SK-N-SH treated with all-trans-retinoic acid at 6 μM for 48 hours (cell line): ENCODE measurements at places on chromosomes 7 and 10.

DNA sequence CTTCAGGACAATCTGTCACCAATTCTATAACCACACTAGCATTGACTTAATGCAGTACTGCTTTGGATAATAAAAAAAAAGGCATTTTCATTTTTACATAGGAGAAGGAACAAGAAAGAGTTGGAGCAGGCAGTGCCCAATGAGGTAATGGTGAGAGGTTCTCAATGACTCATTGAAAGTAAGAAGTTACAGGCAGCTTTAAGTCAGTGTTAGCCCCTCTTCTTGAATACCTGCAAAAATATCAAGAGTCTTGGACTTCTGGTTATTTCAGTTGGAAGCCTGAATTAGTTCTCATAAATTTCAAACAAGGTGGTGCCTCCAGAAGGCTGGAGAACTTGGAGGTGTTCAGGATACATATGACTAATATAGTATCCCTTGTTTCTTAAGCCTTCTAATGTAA, 422.5 kb downstream of the HTR7 start:
- no peak for ATAC-seq

- peak; percentile 66; the same call in 2 of the 3 replicates for ATAC-seq
Observed at GRCh38 chr7:42745357-42746059, 166.4 kb downstream of the C7orf25 start.

- no peak for ATAC-seq
Observed at GRCh38 chr7:16007911-16008310, 321.4 kb upstream of the MEOX2 start.

GRCh38 chr10:75860009-75860408, 428.6 kb downstream of the LRMDA start:
- ATAC-seq: no peak

- ATAC-seq: no peak
Observed at GRCh38 chr10:90451283-90451682, 406.6 kb downstream of the HTR7 start.

DNA sequence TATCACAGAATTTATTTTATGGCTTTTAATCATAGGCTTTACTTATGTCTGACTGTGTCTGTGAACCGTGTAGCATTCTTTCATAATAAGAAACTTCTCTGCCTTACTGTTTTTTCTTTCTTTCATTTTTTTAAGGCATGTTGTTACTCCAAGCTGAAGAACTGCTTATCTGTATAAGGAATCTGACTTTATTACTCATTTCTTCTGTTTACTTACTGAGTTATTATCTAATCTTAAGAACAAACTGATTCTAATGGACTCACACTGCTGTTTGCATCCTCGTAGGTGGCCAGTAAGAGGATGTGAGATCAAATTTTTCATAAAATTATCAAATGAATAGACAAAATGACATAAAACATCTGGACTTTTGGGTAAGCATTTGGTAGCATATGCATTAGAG, 54.7 kb upstream of the DNAJC1 start:
- no peak for ATAC-seq

DNA sequence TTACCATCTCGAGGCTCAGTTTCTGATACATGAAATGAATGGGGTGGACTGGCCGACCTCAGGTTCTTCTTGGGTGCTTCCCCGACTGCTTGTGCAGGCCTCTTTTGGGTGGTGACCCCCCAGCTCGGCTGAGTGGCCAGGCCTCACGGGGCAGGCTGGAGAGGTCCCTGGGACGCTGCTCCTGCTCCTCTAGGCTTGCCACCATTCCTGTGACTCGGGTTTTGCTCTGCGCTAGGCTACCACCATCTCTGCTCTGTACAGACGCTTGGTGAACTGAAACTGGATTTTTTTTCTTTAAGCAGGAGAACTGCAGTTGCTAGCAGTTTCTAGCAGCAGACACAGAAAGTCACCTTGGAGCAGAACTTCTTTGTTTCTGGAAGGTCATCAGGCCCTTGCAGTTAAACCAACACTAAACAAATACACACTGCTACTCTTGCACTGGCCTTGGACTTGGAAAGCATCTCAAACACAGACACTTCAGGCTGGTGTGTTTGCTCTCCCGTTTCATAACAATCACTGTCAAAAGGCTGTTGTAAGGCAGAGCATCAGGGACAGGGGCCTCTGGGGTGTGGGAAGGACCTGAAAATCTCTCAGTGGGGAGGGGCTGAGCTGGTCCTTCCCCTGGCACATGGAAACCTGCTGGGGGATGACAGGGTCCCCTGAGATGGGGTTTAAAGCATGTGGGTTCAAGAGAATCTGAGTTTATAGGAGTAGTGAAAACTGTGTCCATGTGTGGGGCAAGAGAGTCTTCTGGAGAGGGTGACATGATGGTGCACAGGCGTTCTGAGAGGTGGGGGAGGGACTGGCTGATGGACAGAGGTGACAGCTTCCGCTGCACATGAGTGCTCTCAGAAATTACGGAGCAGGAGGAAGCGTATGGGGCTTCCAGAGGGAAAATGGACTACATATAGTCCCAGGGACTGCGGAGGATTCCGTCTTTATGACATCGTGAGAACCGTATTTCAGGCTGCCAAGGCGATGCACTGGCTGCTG, 35.0 kb upstream of the GIMAP8 start:
- no peak for ATAC-seq

- no peak for ATAC-seq
Observed at GRCh38 chr7:19401461-19401860, 256.2 kb upstream of the FERD3L start.

GRCh38 chr10:44929356-44930255, 18.5 kb downstream of the TMEM72 start:
- ATAC-seq: no peak

DNA sequence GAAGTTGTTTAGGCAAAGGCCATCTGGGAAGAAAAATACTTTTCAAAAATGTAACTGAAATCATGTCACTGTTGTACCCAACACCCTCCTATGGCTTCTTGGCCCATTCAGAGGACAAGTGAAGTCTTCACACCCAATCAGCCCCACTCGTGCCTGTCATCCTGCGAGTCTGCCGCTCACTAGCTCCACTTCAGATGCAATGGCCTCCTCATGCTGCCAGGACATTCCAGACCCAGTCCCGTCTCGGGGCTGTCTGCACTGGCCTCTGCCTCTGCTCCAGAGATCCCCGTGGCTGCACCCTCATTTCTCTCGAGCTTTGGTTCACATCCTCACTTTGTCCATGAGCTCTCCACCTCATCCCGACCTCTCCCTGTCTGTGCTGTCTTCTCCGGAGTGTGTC, 227.1 kb downstream of the KCNMA1 start:
- ATAC-seq: no peak

DNA sequence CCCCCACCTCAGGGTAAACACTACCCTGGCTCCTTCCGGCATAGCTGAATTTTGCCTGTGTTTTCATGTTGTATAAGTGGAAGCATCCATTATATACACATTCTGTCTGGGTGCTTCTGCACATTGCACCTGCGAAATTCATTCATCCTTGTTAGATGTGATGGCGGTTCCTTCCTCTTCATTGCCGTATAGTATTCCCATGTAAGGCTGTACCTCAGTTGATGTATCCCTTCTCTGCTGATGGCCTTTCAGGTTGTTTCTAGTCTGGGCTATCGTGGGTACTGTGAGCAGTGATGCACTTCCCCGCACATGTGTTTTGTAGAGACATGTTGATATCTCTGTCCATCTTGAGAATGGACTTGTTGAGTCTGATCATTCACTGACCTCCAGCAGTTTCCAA, 28.9 kb downstream of the ELFN1 start:
- no peak for ATAC-seq

GRCh38 chr10:26805567-26806245, 55.1 kb downstream of the ABI1 start:
- peak; percentile 80; the same call in 2 of the 3 replicates for ATAC-seq

- ATAC-seq: no peak
Observed at GRCh38 chr10:62087329-62087728, 181.3 kb downstream of the RTKN2 start.

DNA sequence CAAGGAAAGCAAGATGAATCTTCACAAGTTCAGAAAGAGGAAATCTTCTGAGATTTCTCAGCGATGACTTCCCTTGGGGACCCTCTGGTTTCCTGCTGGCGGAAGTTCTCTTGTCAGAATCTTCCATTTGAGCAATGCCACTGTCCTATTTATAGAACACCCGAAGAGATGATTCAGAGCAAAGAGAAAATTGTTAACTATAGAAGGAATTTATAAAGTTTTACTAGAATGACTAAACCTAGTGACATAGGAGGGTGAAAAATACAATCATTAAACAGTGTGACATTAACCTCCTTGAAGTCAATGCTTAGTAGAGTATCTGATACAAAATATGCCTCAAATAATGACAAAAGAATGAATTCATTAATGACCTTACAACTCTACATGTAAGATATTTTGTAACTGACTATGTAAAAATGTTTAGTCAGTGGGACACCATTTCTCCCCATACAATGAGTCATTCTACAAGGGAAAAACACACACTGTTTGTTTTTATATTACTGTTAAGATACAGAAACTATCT, 206.5 kb upstream of the CNTNAP2 start:
- no peak for ATAC-seq

- no peak for ATAC-seq
Observed at GRCh38 chr10:112880633-112881530, 69.2 kb upstream of the TCF7L2 start.

- no peak for ATAC-seq
Observed at GRCh38 chr7:18341756-18342155, 153.8 kb upstream of the HDAC9 start.

DNA sequence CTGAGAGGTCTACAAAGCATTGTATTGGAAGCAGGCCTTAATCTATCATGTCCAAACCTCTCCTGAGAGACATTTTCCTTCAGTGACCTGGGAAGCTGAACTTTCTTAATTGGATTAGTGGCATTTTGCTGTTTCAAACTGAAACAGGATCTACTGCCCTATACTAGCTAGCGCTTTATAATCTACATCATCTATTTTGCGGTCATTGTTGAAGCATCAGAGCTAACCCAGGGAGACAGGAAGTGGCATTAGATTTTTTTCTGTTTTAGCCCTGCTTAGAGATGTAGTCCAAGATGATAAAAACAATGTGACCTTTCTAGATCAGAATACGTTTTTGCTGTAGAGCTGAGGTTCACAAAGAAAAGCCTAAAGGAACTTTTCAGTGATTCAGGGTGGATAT, 147.4 kb upstream of the AGR3 start:
- ATAC-seq: no peak; the same call in 2 of the 3 replicates

- ATAC-seq: no peak
Observed at GRCh38 chr10:29142516-29143314, 146.2 kb upstream of the LYZL1 start.

- ATAC-seq: no peak
Observed at GRCh38 chr10:13340626-13341376, 7.3 kb downstream of the SEPHS1 start.

- no peak for ATAC-seq
Observed at GRCh38 chr10:97977673-97978072, 52.7 kb downstream of the CRTAC1 start.

DNA sequence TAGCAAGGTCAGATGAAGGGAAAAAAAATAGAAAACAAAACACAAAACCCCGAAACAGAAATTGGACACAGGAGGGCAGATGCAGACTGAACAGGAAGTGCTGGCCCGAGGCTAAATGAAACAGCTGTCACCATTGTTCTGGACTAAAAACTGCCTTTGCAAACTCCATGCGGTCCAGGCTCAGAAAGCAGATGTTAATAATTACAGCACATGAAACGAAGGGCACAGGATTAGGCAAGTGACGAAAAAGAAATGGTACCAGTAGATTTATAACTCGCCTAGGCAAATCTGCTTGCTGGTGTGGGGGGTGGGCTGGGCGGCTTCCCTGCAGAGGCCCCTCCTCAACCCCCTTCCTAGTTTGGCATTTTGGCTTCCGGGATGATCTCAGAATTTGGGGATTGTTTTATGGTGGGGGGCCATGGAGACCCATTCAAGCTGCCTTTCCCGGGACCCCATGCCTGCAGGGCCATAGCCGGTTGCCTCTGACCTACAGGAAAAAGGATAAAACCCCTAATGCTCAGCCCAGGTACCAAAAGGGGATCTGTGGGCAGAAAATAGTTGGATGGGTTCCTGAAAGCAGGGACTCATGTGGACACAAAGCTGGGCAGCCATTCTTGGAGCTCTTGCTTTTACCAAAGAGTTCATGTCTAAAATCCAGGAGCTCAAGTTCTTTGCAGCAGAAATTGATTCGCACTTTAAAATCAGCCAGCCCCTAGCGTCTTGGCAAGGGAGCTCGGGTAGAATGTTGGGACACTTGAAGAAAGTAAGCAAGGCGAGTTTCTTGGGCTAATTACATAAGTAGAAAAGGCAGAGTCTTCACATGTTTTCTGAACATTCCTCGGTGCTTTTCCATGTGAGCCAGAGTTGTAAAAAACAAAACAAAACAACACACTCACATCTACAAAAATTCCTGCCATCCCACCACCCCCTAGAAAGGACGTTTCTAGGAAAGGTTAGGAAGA, 39.0 kb upstream of the EMX2 start:
- ATAC-seq: no peak; the same call in 2 of the 3 replicates

DNA sequence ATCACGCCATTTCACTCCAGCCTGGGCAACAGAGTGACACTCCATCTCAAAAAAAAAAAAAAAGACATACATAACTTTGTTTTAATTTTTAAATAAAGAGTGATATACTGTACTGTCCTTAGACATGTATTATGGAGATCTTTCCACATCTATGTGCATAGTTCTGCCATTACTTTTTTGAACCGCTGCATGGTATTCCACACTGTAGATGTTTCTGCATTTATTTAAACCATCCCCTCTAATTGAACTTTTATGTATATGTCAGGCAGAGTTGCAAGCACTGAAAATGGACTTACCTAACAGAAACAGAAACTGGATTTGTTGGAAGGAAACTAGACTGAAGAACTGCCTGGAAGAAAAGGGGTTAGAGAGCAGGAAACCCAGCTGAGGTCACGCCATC, 8.5 kb upstream of the ARHGAP19 start:
- no peak for ATAC-seq

DNA sequence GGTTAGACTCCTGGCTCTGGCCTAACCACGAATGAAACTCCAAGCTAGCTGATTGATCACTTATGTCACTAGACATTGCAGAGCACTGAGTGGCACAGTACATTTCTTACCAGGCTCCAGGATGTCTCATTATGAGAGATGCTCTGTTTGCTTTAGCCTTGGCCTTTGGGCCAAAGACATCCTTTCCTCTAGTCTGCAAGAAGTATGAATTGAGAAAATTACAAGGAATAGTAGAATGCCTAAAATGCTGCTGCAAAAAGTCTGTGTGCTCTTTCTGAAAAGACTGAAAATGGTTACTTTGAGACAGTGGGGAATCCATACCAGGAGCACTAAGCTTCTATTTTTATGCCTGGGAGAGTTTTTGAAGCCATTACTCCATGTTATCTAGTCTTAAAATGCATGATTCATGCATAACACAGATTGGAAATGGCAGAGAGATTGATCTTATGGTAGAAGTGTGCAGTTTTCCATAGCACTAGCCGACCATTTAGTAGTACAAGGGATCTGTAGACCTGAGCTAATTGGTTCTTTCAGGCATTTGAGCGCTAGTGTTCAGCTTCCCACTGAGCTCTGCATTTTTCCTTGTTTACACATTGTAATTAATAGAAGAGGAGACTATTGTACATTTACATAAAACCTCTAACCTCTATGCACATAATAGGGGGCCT, 303.8 kb downstream of the PRKG1 start:
- ATAC-seq: peak; percentile 54

- ATAC-seq: no peak
Observed at GRCh38 chr7:4129481-4130122, 552.5 kb upstream of the FOXK1 start.
